ENCODE measurements at places on chromosomes 13 and 19.

DNA sequence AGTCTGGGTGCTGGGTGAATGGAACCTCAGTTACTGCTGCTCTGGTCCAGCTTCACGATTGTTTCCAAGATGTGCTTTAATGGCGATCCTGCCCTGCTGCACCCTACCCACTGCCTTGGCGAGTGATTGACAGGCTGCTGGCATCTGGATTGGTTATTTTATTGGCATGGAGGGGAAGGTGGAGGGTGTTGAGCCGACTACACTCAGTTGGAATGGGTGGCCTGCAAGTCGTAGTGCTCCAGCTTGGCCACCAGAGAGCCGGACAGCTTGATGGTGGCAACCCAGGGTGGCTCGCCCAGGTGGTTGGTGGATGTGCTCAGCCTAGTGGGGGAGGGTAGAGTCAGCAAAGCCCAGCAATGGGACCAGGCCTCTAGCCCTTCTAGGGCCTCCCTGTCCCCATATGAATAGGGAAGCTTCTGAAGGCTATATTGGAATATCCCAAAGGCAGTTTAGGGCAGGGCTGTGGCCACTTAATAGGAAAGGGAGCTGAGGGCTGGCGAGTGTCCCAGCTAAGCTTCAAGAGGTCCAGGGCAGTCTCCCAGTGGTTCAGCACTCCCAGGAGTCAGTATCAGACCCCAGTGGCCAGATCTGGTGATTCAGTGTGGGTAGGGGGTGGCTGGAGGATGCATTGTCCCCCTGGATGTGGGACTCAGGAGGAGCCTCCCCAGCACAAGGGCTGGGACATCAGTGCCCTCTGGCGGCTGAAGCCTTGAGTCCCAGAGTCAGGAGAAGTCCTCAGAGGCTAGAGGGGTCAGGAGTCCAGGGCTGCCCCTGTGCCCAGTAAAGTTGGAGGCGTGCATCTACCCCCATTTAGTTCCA lies 3.4 kb downstream of the GGN start:
- DNase-seq = no peak

DNA sequence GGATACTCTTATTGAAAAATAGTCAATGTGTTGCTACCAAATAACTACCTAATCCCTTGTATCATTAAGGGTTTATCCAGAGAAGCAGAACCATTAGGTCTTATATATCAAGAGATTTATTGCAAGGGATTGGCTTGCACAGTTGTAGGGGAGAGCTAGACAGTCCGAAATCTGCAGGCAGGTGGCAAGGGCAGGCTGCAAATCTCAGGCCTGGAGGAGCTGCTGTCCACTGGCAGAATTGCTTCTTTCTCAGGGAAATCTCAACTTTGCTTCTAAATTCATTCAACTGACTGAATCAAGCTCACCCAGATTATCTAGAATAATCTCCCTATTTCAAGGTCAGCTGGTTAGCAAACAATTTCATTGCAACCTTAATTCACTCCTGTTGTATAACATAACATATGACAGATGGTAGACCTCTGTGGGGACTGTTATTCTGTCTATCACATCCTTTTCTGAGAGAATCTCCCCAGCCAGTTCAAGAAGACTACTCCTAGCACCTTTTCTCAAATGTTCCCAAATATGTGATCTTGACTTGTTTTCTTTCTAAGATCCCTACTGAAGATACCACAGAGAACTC lies 194.2 kb downstream of the NHLRC3 start:
- no peak for DNase-seq

- DNase-seq = no peak
Observed at GRCh38 chr13:109602356-109602755, 184.0 kb downstream of the IRS2 start.

DNA sequence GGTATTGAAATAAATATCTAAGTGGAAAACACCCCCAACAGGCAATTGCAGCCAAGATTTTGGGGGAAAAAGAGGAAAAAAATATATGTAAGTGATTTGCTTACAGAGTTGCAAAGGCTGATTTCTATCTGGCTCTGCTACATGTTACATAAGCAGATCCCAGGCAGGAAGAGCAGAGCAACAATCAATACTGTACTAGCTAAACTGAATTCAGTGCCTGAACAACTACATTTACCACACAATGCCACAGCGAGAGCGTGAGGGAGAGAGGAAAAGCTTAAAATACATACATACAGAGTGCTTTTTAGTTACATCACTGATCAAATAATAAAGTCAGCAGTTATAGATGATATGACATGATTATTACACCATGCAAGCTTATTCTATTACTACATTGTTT lies 665.6 kb upstream of the ARGLU1 start:
- DNase-seq = peak; percentile 23

DNA sequence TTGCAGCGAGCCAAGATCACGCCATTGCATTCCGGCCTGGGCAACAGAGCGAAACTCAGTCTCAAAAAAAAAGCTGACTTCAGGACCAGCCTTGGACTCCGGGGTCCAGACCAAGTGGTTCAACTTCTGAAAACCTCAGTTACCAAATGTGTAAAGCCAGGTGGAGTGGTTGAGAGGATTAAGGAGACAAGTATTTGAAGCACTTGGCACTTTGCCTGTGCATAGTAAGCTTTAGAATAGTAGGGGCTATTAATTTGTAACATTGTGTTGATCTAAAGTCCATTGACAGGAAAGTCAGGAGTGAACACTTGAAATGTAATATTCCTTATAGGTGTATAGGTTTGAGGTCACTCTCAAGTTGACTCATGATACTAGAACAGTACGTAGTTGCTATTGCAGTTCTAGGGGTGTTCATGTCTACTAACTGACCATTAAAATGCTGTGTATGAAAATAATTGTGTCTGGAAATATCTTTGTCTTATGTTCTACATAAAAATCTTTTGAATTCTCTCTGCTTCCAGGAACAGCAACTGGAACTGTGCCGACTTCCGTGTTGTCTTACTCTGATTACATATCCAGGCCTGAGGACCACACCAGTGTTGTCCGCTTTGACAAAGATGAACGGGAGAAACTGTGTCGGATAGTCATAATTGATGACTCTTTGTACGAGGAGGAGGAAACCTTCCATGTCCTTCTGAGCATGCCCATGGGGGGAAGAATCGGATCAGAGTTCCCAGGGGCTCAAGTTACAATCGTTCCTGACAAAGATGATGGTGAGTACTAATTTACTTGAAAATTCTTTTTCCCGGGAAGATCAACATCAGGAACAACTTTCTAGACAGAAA lies 97.4 kb downstream of the FREM2 start:
- DNase-seq = no peak

DNA sequence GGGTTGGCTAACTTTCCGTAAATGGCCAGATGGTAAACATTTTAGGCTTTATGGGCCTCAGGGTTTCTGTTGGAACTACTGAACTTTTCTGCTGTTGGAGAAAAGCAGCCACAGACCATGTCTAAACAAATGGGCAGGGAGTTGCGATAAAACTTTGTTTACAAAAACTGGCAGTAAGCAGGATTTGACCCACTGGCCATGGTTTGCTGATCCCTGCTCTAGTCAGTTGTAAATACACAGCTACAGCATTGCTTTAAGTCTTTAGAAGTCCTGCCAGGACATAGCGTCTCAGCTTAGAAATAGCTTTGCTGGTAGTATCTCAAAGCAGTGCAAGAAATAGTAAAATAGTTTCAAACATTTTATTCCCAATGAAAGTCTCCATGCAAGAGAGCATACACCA lies 88.4 kb downstream of the NALCN start:
- no peak for DNase-seq

DNA sequence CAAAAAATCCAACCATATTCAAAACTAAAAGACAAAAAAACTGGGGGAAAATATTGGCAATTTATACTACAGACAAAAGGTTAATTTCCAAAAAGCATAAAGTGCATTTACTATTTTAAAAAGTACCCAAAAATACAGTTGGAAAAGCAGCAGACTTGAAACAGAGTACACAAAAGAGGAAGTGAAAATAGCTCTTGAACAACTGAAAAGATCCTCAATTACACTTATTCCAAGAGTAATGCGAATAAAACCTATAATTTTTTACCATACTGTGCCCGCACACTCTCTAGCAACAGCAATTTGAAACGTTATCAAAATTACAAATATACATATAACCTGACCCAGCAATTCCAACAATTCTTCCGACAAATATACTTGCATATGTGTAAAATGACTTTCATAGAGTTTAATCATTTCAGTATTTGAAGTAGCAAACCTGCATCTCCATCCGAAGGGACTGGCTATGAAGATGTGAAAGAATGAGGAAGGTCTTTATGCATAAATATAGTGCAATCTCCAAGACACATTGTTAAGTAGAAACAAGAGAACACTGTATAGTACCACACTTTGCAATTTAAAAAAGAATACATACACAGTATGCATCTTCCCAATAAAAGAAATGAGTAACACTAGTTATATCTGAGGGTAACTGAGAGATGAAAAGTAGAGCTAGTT lies 25.4 kb downstream of the ALG5 start:
- no peak for DNase-seq

- no peak for DNase-seq
Observed at GRCh38 chr19:46812977-46813838, 24.8 kb upstream of the SLC1A5 start.

GRCh38 chr13:44278166-44278565 lies 95.5 kb upstream of the SERP2 start:
- no peak for DNase-seq

DNA sequence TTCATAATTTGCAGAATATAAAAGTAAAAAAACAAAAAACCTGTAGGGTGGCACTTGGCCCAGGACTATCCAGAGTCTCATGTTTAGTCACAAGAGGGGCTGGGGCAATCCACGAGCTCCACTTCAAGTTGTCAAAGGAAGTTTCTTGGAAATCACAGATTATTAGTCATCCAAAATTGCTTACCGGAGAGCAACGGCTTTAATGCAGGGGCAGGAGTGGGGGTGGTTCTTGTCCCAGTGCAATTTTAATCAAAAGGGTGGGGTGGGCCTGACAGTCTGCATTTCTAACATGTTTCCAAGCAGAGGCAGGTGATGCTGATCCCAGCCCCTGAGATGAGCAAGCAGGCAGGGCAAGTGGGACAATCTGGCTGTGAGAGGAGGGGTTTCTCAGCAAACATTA lies 233.9 kb downstream of the ABCC4 start:
- no peak for DNase-seq

DNA sequence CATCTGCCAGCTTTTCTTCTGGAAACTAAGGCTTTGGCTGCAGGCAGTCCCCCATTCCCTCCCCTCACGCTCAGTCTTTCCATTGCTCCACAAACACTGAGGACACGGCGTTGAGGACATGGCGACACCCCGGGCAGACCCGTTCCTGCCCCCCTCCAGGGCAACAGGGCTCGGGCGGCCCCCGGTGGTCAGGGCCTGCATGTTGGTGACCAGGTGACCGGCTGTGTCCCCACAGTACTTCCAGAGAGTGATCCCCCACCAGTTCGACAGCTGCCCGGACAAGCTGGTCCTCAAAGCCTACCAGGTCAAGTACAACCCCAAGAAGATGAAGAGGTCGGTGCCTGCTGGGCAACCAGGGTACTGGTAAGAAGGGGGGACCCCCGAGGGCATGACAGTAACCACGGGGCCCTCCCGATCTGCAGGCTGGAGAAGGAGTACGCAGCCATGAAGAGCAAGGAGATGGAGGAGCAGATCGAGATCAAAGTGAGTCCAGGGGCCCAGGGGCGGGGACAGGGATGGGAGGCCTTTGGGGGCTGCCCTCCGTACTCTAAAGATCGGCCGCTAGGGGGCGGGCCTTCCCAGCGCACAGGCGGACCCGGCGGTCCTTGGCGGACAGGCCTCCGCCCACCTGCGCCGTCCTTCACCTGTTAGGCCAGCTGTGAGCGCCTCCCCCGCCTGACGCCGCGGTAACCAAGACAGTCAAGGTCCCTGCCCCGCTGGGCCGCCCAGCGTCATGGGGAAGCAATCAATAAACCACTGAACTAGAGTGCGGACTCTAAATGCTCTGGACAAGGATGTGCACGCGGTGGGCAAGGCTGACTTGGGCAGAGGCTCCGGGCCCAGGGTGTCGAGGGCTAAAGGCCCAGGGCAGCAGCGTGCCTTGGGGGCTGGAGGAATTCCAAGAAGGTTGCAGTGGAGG lies 21.1 kb downstream of the PRR36 start:
- peak; percentile 70 for DNase-seq

GRCh38 chr19:30708416-30709178 lies 336.4 kb downstream of the ZNF536 start:
- DNase-seq = no peak

GRCh38 chr19:31270897-31271296 lies 78.3 kb downstream of the TSHZ3 start:
- DNase-seq = no peak

GRCh38 chr19:49859682-49860335 lies 7.6 kb downstream of the PNKP start:
- no peak for DNase-seq

DNA sequence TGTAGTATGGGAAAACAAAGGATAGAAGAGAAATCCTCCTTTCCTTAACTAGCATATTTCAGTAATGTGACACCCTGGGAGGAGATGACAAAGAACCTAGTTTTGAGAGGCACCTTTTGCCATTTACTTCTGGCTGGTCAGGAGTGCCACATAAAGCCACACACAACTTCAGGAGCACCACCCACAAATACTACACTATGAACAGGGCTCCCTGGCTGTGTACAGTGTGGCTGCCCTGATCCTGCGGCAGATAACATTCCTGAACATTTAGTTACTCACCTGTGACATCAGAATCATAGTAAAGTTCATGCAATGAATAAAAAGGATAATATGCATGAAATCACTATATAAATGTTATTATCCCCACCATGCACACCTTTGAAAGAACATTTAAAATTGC lies 17.4 kb upstream of the IRS2 start:
- no peak for DNase-seq

- no peak for DNase-seq
Observed at GRCh38 chr19:30667227-30667626, 295.0 kb downstream of the ZNF536 start.

DNA sequence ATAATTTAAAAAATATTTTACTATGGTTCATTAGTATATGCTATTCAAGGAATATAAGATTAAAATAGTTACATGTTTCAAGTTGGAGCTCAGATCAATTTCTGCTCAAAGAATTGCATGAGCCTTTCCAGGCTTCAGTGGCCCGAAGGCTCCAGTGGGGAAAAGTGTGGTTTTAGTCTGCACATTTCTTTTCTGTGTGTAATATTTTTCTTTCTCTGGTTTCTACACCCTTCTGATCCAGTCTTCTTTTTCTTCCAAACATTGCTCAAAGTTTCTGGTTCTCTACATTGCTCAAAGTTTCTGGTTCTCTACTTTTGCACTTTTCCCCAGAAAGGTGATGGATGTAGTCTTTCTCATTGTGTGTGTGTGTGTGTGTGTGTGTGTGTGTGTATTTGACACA lies 64.7 kb upstream of the OXGR1 start:
- no peak for DNase-seq

- peak; percentile 85 for DNase-seq
Observed at GRCh38 chr13:50677687-50678463, 165.6 kb downstream of the DLEU7 start.

- DNase-seq = no peak
Observed at GRCh38 chr13:97369261-97369893, 64.6 kb upstream of the RAP2A start.

GRCh38 chr13:98201984-98202383 lies 24.9 kb upstream of the RNF113B start:
- no peak for DNase-seq

DNA sequence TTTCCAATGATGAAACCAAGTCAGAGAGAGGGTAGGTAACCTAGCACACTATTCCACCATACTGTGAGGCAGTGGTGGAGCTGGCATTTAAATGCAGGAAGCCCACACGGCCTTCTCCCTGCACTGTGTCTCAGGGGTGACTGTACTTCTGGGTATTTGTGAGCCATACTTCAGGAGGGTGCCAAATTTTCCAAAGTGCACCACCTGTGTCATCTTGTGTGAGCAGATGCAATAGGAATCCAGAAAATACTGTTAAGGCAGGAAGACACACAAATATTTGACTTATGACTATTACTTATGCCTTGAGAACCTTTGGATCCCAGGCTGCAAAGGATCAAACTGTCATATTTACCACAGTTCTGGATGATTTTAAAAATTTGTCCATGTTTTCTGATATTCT lies 17.3 kb downstream of the ZNF229 start:
- DNase-seq = no peak
